SHP77 treated with DMSO at 0.1 percent for 48 hours (cell line): ENCODE measurements at places on chromosomes 1 and 21.

DNA sequence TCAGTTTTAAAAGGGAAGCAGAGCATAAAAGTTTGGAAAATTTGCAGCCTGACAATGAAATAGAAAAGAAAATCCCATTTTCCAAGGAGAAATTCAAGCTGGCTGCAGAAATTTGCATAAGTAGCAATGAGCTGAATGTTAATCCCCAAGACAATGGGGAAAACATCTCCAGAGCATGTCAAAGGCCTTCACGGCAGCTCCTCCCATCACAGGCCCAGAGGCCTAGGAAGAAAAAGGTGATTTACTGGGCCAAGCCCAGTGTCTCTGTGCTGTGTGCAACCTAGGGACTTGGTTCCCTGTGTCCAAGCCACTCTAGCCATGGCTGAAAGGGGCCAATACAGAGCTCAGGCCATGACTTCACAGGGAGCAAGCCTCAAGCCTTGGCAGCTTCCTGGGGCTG lies 26.1 kb downstream of the KRTAP20-3 start:
- no peak for DNase-seq

- DNase-seq = peak; percentile 30
Measured at GRCh38 chr1:114352797-114353196, 158.2 kb downstream of the TRIM33 start.

DNA sequence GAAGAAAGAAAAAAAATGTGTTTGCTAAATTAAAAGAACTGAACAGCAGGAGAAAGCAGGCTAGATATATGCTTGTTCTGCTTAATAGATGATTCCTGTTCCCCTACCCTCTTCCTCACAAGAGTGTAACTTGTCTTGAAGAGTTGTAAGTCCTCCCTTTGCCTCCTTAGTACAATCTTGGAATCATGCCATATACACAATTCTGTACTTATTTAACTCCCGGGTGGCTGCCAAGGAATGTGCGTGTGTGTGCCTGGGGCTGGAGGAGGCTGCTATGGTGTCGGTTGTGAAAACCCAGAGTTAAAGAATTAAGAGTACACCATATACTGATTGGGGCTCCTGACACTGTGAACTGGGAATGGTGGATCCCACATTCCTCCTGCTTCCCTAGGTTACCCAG lies 194.2 kb downstream of the SIPA1L2 start:
- DNase-seq = no peak

GRCh38 chr1:162709870-162710269 lies 77.6 kb downstream of the DDR2 start:
- DNase-seq = no peak

GRCh38 chr1:201080135-201080534 lies 32.1 kb downstream of the CACNA1S start:
- DNase-seq = no peak

GRCh38 chr1:18112611-18113010 lies 5.0 kb downstream of the IGSF21 start:
- no peak for DNase-seq

DNA sequence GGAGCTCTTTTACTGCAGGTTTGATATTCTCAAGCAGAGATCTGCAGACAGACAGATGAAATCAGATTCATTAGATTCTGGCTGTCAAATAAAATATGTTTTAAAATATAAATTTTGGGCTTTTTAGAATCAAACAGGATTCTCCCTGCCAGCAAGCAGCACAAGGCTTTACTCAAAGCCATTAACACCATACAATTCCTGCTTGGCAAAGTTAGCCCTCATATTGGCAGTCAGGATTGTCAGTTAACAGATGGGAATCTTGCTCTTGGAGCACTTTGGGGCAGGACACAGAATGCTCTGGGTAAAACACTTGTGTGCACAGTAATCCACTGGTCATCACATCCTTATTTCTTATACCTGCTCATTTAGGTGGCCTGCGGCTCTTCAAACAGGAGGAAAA lies 560.6 kb upstream of the BEND5 start:
- no peak for DNase-seq

DNA sequence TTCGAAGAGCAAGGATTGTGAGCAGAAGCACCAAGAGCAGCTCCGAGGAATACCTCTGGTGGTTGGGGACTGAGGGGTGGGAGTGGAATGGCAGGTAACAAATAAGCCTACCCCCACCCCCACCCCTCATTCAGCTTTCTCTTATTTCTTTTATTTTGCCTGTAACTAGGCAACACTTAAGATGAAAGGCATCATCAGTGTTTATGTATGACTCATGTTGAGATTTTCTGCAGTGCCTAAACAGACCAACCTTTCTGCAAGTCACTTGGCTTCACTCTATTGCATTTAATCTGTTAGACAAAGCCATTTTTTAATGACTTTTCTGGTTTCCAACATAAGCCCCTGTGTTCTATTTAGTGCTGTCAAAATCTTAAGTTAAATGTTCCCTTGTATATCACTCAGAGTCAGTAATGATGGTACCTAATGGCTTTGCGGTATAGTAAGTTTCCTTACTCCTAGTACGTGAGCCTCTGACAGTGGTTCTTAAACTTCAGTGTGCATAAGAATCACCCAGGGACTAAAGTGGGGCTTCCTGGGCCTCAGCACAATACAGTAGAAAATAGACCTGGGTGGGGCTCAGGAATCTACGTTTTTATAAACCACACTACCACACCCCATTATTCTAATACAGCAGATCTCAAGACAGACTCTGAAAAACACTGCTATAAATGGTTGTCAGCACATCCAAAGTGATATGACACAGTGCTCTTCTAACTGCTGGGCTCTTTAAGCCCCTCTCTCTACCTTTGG lies 19.9 kb downstream of the CASQ2 start:
- no peak for DNase-seq

GRCh38 chr1:9317591-9318417 lies 25.1 kb downstream of the SPSB1 start:
- DNase-seq = peak; percentile 71

- no peak for DNase-seq
Measured at GRCh38 chr1:93556291-93556690, 108.4 kb downstream of the FNBP1L start.
